Thyroid gland (tissue), 4 donors: ENCODE measurements at places on chromosomes 5 and 9. TPM values are rescaled to one million over a fixed set of nuclear protein-coding genes. Genes with fewer than 3 reads are reported as not detected.

Gene CD72
- total RNA-seq, result 5.8 TPM

Gene GZMA
- total RNA-seq, result not detected

Gene CCDC183
- total RNA-seq, result 1.3 TPM

Gene BARHL1
- not detected for total RNA-seq

Gene F2RL1
- total RNA-seq, result 14.9 TPM

Gene SVEP1
- total RNA-seq, result 48.3 TPM

Gene SLC46A2
- total RNA-seq, result not detected

Gene ABO
- total RNA-seq, result 23.0 TPM

Gene NR6A1
- 25.0 TPM for total RNA-seq

Gene POLR3G
- total RNA-seq, result 2.6 TPM

Gene DMAC1
- total RNA-seq, result 16.5 TPM

Gene HMCN2
- 2.1 TPM for total RNA-seq

Gene GPR21
- total RNA-seq, result 11.8 TPM

Gene ADGRD2
- not detected for total RNA-seq
